ENCODE measurements at places on chromosomes 6 and 20.

DNA sequence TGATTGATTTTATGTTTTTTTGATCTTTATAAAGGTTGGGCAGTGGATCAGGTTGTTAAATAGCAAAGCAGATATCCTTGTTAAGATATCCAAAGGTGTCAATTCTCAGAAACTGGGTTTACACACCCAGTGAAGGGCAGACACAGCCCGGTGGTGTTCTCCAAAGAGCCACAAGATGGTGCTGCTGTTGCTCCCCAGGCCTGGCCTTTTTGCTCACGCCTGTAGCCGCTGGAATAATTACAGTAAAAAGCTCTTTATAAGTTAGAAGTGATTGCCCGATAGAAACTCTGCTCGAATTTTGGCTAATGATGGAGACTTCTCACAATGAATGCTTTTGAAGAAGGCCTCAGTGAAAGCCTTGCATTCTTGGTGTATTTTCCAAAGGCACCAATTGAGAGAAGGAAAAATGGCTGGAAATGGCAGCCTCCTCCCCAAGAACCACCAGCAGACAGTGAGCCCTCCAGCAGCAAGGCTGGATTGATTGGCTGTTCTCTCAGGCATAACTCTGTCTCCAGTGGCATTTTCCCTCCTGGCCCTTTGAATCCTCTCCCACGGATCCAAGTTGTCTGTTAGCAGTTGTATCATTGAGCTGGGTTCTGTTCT lies 120.5 kb upstream of the CHD6 start:
- peak; percentile 67 for DNase-seq

- DNase-seq, result no peak
Measured at GRCh38 chr6:119985952-119986736, 636.6 kb upstream of the MAN1A1 start.

DNA sequence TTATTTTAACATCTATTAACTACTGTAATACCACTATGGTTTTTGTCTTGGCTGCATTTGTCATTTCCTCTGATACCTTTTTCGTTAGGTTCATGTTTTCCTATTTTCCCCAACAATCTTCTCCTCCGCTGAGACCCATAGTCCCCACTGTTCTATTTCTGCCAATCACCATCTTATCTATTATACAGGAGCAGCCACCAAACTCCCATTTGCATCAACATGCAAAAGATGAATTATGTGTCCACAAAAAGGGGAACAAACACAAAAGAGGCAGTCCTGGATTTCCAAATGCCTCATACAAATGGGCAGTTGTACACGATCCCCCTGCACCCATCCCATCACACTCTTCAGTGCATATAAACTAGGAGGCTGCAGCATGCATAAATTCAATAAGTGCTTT lies 121.7 kb upstream of the MYLIP start:
- no peak for DNase-seq

DNA sequence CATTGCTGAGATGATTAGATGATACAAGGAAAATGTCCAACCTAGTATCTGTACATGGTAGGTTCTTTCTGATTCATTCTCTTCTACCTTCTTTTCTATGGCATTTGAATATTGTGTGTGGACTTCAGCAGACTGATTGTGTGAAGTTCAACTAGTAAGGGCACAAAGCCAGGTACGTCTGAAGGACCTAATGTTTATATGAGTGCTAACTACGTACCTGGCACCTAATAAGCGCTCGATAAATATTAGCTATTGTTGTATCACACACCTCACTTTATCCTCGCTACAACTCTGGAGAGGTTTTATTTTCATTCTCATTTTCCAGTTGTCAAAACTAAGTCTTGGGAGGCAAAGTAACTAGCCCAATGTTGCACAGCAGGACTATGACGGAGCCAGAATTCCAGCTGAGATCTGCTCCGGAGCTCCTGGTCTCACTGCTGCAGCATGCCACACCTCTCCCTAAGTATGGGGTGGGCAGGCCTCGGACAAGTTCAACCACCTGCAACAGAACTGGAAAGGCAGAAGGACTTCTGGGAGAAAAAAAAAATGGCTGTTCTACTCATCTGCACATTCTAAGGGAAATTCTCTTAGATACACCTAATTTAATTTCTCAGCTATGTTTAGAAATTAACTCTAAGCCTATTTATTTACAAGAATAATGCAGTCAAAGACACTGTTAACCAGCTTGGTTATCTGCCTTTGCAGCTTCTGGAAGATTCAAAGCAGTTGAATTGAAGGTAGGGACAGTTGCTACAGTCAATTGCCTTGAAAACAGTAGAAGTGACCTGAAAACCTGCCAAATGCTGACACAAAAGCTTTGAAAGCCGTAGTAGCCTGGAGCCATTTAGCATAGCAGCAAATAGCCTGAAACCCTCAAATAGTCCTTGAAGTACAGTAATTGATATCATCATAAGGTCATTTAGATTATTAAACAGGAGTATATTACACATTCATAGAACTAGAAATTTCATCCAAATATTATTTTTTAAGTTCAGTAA lies 165.0 kb downstream of the PDE7B start:
- DNase-seq, result no peak

All from WERI-Rb-1 (cell line).